ENCODE measurements at places on chromosomes 2 and 18. TPM values are rescaled to one million over a fixed set of nuclear protein-coding genes. Genes with fewer than 3 reads are reported as not detected.

The IL37 gene
- 0.40 TPM for polyA plus RNA-seq

The REG3G gene
- not detected for polyA plus RNA-seq

The KLF11 gene
- polyA plus RNA-seq = 23.6 TPM

The ALPG gene
- not detected for polyA plus RNA-seq

The NPHP1 gene
- 22.9 TPM for polyA plus RNA-seq

The FSHR gene
- polyA plus RNA-seq = not detected

The RAB12 gene
- polyA plus RNA-seq = 65.1 TPM

The ST6GAL2 gene
- polyA plus RNA-seq = 24.7 TPM

The CAPN13 gene
- 2.5 TPM for polyA plus RNA-seq

The PASK gene
- polyA plus RNA-seq = 28.8 TPM

The GREB1L gene
- 4.0 TPM for polyA plus RNA-seq

The FASTKD2 gene
- 46.8 TPM for polyA plus RNA-seq

The STARD6 gene
- not detected for polyA plus RNA-seq

The TMEM18 gene
- polyA plus RNA-seq = 56.5 TPM

The RNF144A gene
- polyA plus RNA-seq = 62.9 TPM

The ANKRD29 gene
- 0.93 TPM for polyA plus RNA-seq

The CAPN14 gene
- polyA plus RNA-seq = 0.13 TPM

The KIF5C gene
- 5.5 TPM for polyA plus RNA-seq

The BIRC6 gene
- 100 TPM for polyA plus RNA-seq

The MARCHF4 gene
- 0.08 TPM for polyA plus RNA-seq

The OBSL1 gene
- 136 TPM for polyA plus RNA-seq

The SLC16A14 gene
- 7.9 TPM for polyA plus RNA-seq

Measured in left kidney (tissue), 8 donors.